C1 segment of cervical spinal cord (tissue), 14 donors: ENCODE measurements at places on chromosomes 12 and 14.

DNA sequence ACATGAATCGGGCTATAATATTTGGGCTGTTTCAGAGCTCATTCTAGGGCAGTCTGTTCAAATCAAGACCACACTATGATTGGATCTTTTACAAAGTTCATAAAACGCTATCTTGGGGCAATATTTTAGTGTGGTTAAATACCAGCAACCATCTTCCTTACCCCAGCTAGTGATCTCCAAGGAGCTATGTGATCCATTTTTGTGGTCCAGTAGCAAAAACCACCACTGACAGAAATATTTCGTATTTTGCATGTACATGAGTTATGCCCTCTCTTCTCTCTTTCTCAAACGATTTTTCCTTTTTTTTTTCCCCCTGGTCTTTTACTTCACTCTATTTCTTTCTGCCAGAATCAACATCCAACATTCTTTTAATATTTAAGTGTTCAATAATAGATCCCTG is 280.6 kb upstream of the KITLG start:
- DNase-seq: no peak

DNA sequence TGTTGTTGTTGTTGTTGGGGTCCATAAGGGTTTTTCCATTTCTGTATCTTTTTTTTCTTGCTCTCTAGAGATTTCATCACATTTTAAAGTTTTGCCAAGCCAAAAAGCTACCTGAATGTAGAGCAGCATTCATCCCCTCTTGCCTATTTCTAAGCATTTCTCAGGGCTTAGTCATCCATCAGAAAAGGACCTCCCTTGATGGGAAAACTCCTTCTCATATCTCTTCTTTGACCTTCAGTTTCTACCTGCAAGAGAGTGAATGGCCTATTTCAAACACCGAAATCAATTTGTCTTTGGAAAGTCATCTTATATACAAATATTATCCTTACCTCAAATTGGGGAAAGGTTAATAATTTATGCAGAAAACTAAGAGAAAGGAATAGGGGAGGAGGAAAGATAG is 4.5 kb downstream of the MYBPC1 start:
- no peak for DNase-seq

GRCh38 chr12:112617153-112617505 is 174.4 kb upstream of the RPH3A start:
- DNase-seq: no peak

DNA sequence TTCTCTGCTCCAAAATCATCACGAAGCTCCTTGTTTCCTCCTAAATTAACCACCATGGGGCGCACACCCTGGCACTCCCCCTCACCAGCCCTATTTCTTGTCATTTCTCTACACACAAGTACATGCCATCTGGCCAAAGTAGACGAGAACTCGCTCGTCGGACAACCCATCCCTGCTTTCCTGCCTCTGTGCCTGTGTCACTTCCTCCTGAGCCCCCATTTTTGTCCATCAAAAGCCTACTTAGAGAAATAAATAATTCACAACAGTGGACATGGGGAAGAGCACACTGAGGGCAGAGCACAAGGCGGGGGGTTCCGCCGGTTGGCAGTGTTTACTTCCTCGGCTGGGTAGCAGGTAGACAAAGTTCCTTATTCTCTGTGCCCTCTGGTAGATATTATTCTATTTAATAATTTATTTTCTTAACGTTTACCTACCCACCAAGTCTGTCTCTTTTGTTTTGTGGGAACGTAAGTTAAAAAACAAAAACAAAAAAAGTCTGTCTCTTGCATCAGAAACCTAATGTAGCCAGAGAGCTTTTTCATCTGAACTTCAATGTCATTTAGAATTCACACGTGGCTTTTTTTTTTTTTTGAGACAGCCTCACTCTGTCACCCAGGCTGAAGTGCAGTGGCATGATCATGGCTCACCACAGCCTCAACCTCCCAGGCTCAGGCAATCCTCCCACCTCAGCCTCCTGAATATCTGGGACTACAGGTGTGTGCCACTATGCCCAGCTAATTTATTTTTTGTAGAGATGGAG is 6.0 kb downstream of the VPS37B start:
- DNase-seq: no peak

DNA sequence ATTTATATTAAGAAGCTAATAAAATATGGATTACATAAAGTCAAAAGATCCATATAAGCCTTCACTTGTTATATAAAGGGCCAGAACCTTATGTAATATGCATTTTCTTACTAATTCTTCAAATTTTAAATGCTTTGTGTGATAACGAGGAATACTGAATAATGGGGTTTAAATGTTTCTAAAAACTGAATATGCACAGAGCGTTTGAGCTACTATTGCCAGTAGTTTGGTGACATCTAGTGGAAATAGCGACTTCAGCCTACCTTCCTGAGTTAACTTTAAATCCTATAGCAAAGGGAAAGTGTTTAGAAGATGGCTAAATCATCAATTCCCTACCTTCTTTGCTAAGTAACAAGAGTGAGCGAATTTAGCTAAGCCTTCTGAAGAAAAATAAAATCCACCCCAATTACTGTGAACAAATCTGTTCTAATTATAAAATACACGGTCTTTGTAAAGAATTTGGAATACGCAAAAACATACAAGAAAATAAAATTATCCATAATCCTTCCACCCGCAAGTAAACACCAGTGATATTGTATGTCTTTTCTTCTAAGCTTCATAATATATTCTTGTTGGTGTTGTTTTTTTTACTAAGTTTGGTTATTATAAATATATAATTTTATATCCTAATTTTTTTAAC is 115.5 kb upstream of the G2E3 start:
- DNase-seq: no peak

- no peak for DNase-seq
Observed at GRCh38 chr14:68246074-68246785, 426.7 kb downstream of the RAD51B start.

DNA sequence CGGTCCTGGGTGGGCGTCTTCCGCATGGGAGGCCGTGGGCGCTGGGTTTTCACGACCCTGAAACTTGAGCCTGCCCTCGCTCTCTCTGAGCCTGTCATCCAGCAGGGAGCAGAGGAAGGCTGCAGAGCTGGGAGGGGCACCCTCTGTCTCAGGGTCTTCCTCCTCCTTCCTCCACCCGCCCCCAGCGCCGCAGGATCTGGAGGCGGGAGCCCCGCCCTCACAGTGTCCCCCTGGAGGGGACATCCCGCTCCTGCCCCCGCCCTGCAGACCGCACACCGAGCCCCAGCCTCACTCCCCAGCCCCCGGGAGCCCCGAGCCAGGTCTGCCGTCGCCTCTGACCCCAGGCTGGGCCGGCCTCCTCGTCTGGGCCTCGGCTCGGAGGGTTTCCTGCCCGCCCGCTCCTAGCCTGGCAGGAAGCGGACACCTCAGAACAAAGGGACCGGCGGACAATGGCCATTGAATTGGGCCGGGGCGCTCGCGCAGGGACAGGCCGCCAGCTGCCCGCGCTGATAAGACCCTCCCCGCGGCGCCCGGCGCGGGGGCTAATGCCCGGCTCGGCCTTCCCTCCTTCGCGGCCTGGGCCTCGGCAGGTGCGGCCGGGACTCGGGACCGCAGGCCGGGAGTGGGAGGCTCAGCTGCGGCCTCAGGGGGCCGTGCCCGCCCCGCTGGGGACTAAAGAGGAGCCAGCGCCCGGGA is 15.3 kb upstream of the NUDT14 start:
- no peak for DNase-seq

- no peak for DNase-seq
Observed at GRCh38 chr12:57104292-57104910, 6.8 kb downstream of the STAT6 start.

DNA sequence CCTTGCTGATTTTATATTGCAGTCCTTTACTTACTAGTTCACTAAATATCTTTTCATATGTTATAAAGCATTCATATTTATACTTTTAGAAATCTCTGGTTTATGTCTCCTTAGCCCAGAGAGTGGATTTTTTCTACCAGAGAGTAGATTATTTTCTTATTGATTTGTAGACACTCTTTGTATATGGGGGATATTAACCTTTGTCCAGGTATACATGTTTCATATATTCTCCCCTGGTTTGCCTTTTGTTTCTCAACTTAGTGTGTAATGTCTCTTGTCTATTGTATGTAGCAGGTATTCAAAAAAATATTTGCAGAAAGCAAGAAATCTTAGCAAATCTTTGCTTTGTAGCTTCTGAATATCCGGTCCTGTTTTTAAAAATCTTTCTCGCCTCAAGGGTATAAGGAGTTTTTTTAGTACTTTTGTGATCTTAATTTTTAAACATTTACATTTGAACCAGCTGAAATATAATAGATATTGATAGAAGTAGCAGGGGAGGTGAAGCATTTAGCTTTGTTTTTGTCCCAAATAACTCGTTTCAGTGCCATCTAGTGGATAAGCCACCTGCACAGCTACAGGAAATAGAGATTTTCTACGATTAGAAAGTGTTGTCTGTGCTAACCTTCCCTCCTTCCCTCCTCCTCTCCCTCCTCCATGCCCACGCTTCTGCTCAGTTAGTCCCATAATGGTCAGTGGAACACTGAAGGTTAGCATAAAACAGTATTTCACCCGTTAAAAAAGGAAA is 97.0 kb downstream of the PHETA1 start:
- no peak for DNase-seq

DNA sequence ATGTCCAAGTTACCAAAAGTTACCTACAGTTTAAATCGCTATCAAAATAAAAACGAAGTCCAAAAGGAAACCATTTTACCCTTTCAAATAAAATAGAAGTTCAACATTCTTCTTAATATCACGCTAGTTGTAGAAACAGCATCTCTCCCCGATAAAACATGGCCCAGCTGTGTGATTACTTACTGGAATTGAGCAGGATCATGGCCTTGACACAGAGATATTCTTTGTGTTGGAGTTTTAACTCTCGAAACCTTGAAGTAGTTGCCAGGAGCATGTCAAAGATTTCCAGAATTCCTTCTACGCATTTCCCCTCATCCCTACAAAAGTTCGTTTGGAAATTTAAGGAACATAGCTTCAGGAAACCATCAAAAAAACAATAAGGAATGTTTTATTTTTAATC is 44.8 kb downstream of the ESR2 start:
- DNase-seq: no peak

GRCh38 chr12:5785601-5786000 is 159.5 kb downstream of the ANO2 start:
- no peak for DNase-seq

GRCh38 chr12:80490329-80490728 is 46.3 kb downstream of the PTPRQ start:
- DNase-seq: no peak

- no peak for DNase-seq
Observed at GRCh38 chr12:7581625-7582024, 78.0 kb upstream of the CD163 start.

- no peak for DNase-seq
Observed at GRCh38 chr12:12372946-12373722, 16.3 kb downstream of the BORCS5 start.

- peak; percentile 66 for DNase-seq
Observed at GRCh38 chr12:47819138-47819895, 386 bp downstream of the HDAC7 start.

DNA sequence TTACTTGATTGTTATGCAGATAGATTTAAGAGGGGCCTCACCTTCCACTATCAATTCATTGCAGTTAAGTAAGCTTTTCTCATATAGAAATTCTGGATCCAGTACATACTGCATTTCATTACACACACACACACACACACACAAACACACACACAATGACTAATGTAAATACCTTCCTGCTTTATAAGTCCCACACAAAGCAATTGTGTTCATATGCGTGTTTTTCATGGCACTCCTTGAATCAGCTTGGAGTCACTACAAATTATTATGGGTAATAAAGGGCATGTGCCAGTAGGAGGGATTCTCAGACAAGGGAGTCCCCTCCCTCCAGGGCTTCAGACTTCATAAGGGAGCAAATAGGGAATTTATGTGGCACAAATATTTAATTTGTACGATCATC is 4.5 kb downstream of the MIPOL1 start:
- no peak for DNase-seq

DNA sequence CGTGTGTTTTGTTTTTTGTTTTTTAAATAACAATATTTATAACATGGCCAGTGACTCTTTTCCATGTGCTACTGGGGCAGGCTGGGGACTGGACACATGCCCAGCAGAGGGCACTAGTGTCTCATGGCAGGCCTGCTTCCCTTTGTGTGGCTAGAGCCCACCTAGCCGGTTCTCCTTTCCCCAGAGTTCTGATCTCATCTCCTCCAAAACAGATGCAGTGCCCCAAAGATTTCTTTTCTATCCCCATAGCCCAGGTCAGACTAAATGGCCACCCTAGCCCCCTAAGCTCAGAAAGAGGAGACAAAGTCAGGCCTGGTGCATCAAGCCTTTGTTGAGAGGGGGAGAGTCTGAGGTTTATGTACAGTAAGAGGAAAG is 21.2 kb downstream of the PRPF40B start:
- DNase-seq: peak; percentile 73

DNA sequence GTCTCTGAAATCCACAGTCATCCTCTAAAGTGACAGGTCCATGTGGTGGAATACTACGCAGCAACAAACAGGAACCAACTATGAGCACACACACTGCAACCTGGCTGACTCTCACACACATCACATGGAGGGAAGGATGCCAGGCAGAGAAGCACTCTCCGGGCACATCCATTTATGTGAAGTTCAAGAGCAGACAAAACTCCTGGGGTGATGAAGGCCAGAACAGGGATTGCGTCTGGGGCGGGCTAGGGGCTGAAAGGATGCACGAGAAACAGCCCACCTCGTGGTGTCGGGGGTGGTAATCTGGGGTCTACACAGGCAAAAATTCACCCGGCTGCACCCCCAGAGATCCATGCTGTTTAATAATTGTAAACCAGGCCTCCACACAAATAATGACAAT is 100.2 kb downstream of the DICER1 start:
- DNase-seq: no peak

- peak; percentile 25 for DNase-seq
Observed at GRCh38 chr12:12513416-12514006, 49.2 kb downstream of the DUSP16 start.

DNA sequence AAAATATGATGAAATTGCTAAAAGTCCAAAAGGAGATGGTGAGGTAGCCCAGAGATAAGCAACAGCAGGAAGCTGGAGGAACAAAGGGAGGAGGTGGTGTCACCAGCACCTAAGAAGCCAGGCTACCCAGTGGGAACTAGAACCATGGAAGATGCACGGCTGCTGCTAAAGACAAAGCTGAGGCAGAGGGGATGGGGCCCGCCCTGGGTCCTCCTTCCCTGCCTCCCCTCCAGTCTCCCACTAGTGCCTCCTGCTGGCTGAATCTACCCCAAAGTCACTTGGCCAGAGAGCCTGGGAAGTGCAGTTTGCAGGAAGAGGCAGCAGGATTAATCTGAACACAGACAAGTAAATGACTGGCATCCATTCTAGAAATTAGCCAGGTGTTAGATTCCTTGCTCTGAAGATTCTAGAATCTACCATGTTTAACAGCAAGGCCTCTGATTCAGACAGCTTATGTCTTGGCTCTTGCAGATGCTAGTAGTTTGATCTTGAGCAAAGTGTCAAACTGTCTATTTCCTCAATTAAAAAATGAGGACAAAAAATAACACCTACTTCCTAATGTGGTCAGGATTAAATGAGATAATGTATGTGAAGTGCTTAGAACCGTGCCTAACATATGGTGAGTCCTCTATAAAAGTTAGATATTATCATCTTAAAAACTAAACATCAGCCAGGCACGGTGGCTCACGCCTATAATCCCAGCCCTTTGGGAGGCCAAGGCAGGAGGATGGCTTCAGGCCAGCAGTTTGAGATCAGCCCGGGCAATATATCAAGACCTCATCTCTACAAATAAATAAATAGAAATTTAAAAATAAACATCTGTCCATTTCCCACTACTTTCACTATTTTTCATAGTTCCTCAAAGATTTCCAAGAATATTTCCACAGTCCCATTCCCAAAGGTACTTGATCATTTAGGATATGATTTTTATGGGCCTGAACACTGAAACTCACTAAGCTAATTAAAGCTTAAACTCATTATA is 5.8 kb upstream of the LRP10 start:
- DNase-seq: no peak

GRCh38 chr14:50675597-50675996 is 7.5 kb upstream of the SAV1 start:
- no peak for DNase-seq

- DNase-seq: no peak
Observed at GRCh38 chr12:7678744-7679143, 13.0 kb upstream of the APOBEC1 start.
